ENCODE measurements at places on chromosomes 3 and 15.

- DNase-seq, result no peak
Measured at GRCh38 chr15:64333986-64334929, 21.7 kb downstream of the CSNK1G1 start.

DNA sequence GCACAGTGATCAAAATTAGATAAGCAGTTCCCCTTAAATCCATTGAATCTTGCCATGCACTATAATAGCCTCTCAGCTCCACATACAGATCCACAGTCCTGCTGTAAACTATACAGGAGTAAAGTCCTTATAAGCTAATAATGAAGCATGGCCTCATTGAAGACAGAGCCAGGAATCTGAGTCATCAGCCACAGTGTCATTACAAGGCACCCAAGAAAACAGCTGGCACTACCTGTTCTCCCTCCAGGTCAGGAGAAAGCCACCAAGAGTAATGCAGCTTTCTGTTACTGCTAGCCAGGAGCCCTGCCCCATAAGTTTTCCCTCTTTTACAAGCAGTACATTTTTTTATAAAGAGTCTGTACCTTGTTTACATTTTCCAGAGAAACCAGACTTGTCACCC lies 27.3 kb downstream of the WDR49 start:
- no peak for DNase-seq

GRCh38 chr15:37140531-37141058 lies 40.2 kb upstream of the MEIS2 start:
- DNase-seq, result no peak

- no peak for DNase-seq
Measured at GRCh38 chr3:167109746-167110145, 270.4 kb downstream of the ZBBX start.

DNA sequence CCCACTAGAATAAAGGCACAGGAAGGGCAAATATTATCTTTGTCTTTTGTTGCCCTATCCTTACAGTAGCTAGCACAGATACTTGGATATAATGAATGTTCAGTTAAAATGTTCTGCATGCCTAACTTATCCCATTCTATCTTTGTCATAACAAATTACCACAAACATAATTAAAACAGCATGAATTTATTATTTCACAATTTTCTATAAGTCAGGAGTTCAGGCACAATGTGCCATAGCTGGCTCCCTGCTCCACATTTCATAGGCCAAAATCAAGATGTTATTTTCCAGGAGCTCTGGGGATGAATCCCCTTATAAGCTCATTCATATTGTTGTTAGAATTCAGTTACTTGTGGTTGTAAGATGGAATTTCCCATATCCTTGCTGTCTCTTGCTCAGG lies 975.5 kb downstream of the IGSF11 start:
- DNase-seq, result no peak

DNA sequence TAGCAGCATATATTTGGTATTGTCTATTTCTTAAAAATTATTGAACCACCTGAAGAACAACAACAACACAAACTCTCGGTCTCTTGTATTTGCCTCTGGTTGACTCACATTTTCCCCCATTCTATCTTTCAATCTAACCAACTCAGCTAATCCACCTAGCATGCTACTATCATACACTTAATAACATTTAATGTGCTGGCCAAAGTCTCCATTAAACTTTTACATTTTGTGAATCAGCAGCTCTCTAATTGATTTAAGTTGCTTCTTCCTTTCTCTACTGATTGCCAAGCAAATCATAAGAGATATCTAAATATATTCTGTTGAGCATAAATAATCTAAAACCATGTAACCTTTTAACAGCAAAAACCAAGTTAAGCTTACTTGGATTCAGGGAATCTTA lies 631.7 kb downstream of the IGSF11 start:
- DNase-seq, result no peak

DNA sequence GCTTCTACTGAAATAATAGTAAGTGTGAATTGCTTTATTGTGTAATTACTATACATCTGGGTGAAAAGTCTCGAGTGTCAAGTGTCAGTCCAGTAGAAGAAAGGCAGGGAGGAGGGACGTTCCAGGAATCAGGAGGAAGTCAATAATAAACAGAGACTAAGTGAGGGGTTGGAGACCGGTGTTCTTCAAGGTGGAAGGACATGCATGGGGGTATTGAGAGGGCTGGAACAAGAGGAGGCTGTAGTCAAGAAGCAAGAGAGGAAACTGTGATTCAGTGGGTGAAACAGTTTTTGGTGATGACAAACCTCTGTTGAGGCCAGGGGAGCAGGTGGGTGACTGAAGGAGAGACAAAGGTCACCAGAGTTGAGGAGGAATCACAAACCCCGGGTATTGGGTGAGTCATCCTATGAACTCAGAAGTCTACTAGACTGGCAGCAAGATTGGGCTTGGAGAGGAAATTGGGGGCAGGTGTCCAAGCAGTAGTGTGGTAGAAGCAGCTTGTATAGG lies 11.6 kb upstream of the SCAMP5 start:
- DNase-seq, result peak; percentile 49

DNA sequence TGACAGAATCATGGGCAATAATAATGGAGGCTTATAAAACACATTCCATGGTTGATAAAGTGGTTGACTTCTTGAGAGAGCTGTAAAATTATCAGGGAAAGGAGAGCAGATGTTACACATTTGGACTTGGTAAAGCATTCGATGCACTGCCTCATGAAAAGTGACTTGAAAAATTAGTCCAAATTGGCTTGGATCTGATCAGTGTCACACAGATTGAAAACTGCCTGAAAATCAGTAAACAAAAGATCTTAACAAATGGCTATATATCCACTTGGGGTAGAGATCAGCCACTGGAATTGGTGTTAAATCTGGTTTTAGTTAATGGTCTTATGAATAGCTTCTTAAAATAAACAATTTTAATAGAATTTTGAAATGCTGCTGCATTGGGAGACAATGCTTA lies 20.3 kb downstream of the SHOX2 start:
- DNase-seq, result no peak

GRCh38 chr15:80645494-80646065 lies 49.5 kb upstream of the ABHD17C start:
- no peak for DNase-seq
